ENCODE measurements at places on chromosomes 11 and 22.

GRCh38 chr11:20235164-20235563, 74.9 kb upstream of the DBX1 start:
- DNase-seq, result no peak
- no peaks in the 10 kb centered on the region for H3K27me3 ChIP-seq
- H3K4me1 ChIP-seq, result no peaks in the 10 kb centered on the region
- no peak overlapping the region for H3K4me3 ChIP-seq

GRCh38 chr11:29243616-29244015, 773.2 kb downstream of the KCNA4 start:
- no peak for DNase-seq
- H3K27ac ChIP-seq, result no peak overlapping the region
- no peaks in the 10 kb centered on the region for H3K4me1 ChIP-seq
- no peak overlapping the region for H3K4me3 ChIP-seq

GRCh38 chr11:105181521-105181920, 42.0 kb upstream of the CARD18 start:
- no peak for DNase-seq
- no peaks in the 10 kb centered on the region for H3K36me3 ChIP-seq
- no peak overlapping the region for H3K27ac ChIP-seq
- no peaks in the 10 kb centered on the region for H3K4me1 ChIP-seq
- H3K4me3 ChIP-seq, result no peak overlapping the region

- peaks cover 8% of the 10 kb centered on the region for H3K36me3 ChIP-seq
- DNase-seq, result no peak
- H3K4me1 ChIP-seq, result no peaks in the 10 kb centered on the region
- no peak overlapping the region for H3K27ac ChIP-seq
- H3K4me3 ChIP-seq, result no peak overlapping the region
Measured at GRCh38 chr22:46159212-46159611, 8.9 kb downstream of the PPARA start.

- no peak overlapping the region for H3K4me3 ChIP-seq
- no peaks in the 10 kb centered on the region for H3K27me3 ChIP-seq
- H3K27ac ChIP-seq, result no peak overlapping the region
- peaks cover 22% of the 10 kb centered on the region for H3K4me1 ChIP-seq
Measured at GRCh38 chr22:40624770-40625169, 11.7 kb downstream of the MRTFA start.

GRCh38 chr11:85965202-85965601, 103.7 kb downstream of the PICALM start:
- H3K36me3 ChIP-seq, result peaks cover 62% of the 10 kb centered on the region
- DNase-seq, result no peak
- H3K4me3 ChIP-seq, result no peak overlapping the region
- H3K4me1 ChIP-seq, result peaks cover 35% of the 10 kb centered on the region

- DNase-seq, result no peak
- H3K4me1 ChIP-seq, result no peaks in the 10 kb centered on the region
- H3K27ac ChIP-seq, result no peak overlapping the region
- H3K4me3 ChIP-seq, result no peak overlapping the region
- H3K27me3 ChIP-seq, result no peaks in the 10 kb centered on the region
Measured at GRCh38 chr11:89433278-89433677, 57.9 kb downstream of the NOX4 start.

GRCh38 chr11:117851106-117851505, 25.4 kb downstream of the FXYD6 start:
- H3K36me3 ChIP-seq, result peaks cover 1% of the 10 kb centered on the region
- no peak for DNase-seq
- peaks cover 6% of the 10 kb centered on the region for H3K4me1 ChIP-seq
- H3K4me3 ChIP-seq, result no peak overlapping the region
- H3K27ac ChIP-seq, result no peak overlapping the region
- peaks cover 19% of the 10 kb centered on the region for H3K27me3 ChIP-seq

GRCh38 chr11:1375955-1376258, 13.8 kb upstream of the BRSK2 start:
- H3K36me3 ChIP-seq, result no peaks in the 10 kb centered on the region
- H3K4me3 ChIP-seq, result no peak overlapping the region
- no peak overlapping the region for H3K27ac ChIP-seq
- H3K4me1 ChIP-seq, result no peaks in the 10 kb centered on the region

GRCh38 chr11:126392633-126393013, 37.1 kb downstream of the ST3GAL4 start:
- no peak for DNase-seq
- H3K27me3 ChIP-seq, result peaks cover 2% of the 10 kb centered on the region
- H3K36me3 ChIP-seq, result no peaks in the 10 kb centered on the region
- no peak overlapping the region for H3K4me3 ChIP-seq

DNA sequence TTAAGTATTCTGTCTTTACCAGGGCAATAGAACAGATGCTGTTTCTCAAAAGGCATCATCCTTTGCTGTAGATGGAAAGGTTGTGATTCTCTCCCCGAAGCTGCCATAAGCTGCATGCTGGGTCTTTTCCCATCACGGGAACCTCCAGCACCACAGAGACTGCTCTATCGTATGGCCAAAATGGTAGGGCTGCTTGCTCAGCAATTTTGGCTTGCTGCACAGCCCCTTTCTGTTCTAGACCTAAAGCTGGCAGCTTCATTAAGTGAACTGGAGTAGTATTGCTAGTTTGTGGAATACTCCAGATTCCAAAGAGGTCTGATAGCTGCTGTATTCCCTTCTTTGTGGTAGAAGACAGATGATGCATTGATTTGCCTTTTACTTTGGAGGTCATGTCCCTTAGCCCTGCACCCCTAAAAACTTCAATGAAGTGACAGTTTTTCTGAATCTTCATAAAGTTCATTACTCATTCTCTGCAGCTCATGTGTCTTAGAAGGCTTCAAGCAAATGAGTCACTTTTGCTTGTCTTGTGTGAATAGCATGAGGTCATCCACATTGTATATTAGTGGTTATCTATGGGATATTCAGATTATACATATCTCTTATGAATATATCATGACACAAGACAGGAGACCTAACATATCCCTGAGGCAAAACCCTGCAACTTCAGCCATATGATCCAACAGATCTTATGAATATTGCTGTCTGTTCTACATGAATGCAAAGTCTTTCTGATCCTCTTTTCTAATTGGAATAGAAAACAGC, 245.3 kb downstream of the FAM76B start:
- H3K27me3 ChIP-seq, result no peaks in the 10 kb centered on the region
- H3K27ac ChIP-seq, result no peak overlapping the region
- H3K4me1 ChIP-seq, result peaks cover 19% of the 10 kb centered on the region

DNA sequence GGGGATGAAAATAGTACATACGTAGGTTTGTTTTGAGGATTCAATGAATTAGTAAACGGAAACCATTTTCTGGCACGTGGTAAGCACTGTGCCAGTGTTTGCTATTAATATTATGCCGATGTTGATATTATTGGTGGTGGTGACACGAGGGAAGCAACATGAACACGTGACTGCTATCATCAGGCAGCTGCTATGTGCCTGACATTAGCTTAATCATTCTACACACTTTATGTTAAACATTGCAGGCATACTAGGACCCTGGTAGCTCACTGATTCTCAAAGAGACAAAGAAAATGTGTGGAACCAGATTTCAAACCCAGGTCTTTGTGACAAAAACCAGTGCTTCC, 656 bp downstream of the SRRD start:
- peak overlapping the region; percentile 95 for H3K4me3 ChIP-seq
- H3K36me3 ChIP-seq, result peaks cover 22% of the 10 kb centered on the region
- no peak for DNase-seq
- peak overlapping the region; percentile 93 for H3K27ac ChIP-seq
- H3K4me1 ChIP-seq, result peaks cover 63% of the 10 kb centered on the region

GRCh38 chr11:15794361-15795150, 561.8 kb downstream of the SOX6 start:
- no peaks in the 10 kb centered on the region for H3K4me1 ChIP-seq
- H3K4me3 ChIP-seq, result no peak overlapping the region
- no peak for DNase-seq
- H3K27ac ChIP-seq, result peak overlapping the region; percentile 1

DNA sequence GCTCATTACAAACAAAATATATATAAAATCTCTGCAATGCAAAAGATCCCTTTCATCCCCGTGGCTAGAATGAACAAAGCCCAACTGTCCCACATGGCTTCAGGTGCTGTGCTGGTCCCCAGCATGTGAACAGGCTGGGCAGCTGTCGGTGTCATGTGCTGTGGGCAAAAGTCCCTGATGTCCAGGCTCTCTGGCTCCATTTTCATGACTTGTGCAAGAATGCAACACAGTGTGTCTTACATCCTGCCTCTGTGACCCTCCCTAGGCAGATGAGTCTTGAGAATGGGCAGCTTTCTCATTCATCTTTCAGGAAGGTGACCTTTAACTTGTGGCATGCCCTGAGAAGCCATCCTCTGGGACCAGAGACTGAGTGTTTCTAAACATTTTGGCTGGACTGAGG, 14.5 kb downstream of the GUCD1 start:
- no peak overlapping the region for H3K27ac ChIP-seq
- H3K4me3 ChIP-seq, result no peak overlapping the region
- DNase-seq, result no peak
- H3K36me3 ChIP-seq, result peaks cover 14% of the 10 kb centered on the region
- H3K4me1 ChIP-seq, result no peaks in the 10 kb centered on the region
- no peaks in the 10 kb centered on the region for H3K27me3 ChIP-seq

DNA sequence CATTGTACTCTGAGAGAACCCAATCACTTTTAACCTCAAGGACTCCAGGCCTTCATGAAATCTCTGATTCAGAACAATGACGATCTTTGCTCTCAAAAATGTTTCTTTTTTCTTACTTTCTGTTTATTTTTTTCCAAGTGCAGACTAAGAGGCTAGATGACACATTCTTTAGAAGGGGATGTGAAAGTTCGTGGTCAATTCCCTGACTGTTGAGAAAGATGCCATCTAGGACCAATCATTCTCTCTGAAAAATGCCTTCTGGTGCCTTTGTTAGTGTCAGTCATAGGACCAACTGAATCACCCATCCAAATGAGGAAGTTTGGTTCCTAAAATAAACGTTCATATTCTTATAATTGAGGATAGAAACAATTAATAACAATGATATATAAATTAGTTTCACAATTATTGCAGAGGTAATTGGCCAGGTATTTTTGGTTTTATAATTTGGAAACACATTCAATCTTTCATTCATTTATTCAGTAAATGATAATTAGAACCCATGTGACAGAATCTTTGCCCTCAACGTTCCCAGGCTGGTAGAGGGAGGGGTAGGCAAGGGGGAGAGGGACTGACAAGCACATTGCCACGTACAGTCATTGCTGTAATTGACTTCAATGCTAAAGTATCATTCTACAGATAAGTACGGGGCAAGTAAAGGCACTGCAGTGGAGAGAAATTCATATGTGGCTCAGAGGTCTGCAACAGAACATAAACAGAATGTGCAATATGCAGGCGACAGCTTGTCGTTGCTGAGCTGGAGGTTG, 333.4 kb upstream of the MPPED2 start:
- no peak overlapping the region for H3K27ac ChIP-seq
- no peaks in the 10 kb centered on the region for H3K4me1 ChIP-seq
- peaks cover 2% of the 10 kb centered on the region for H3K27me3 ChIP-seq

DNA sequence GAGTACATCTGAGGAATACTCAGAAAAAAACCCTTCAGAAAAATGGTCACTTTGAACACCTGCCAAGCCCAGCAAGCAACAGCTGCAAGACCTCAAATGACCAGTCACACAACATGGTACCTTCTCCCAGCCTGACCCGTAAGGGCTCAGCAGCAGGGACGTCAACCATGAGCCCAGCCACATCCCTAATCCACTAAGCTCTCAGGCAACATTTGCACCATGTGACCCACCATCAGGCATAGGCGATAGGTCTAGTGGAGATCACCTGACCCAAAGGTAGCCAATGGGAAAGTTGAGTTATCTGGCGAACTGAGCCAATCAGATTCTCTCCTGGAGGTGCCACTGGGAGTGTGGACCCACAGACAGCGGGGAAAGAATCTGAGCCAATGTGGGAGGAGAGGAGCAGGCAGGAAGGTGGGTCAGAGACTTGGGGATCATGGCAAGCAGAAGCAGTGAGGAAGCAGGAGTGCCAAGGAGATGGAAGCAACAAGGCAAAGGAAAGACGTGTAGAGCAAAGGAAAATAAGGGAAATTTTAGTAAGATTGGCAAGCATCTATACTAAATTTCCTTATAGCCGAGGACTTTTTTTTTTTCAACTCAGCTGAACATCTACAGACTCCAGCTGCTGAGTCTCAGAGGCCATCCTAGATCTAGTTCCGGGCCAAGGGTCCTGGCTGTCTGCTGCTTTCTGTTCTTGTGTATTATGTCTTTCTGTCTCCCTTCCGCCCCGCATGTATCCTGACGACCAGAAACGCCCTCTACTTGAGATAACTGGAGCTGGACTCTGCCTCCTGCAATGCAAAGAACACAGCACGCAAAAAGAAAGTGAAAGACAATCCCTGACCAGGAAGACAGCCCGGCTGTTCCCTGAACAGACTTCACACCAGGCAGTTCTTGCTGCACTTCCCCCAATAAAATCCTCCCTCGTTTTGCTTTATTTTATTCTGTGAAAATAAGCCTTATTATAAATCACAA, 11.0 kb upstream of the PLAAT2 start:
- H3K27me3 ChIP-seq, result peaks cover 7% of the 10 kb centered on the region
- peak; percentile 45 for DNase-seq
- peaks cover 20% of the 10 kb centered on the region for H3K4me1 ChIP-seq
- peak overlapping the region; percentile 71 for H3K4me3 ChIP-seq
- peak overlapping the region; percentile 88 for H3K27ac ChIP-seq

GRCh38 chr11:109794501-109794900, 298.7 kb upstream of the ZC3H12C start:
- DNase-seq, result no peak
- no peak overlapping the region for H3K4me3 ChIP-seq

DNA sequence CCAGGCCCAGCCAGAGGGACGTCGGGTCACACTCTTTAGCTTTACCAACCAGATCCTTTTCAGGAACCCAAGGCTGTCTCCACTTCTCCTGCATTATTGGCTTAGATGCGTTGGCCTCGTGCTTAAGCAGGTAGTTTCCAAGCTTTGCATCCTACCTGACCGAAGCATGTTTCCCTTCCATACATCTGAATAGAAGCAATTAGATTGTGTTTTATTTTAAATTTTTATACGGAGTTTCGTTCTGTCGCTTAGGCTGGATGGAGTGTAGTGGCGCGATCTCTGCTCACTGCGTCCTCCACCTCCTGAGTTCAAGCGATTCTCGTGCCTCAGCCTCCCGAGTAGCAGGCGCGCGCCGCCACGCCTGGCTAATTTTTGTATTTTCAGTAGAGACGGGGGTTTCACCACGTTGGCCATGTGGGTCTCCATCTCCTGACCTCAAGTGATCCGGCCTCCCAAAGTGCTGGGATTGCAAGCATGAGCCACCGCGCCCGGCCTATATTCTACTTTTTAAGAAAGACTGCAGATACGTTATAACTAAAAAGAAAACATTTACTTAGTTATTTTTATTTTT, 677 bp downstream of the DYNC2H1 start:
- peak overlapping the region; percentile 92 for H3K4me3 ChIP-seq
- no peak for DNase-seq
- no peaks in the 10 kb centered on the region for H3K36me3 ChIP-seq
- peak overlapping the region; percentile 90 for H3K27ac ChIP-seq
- peaks cover 34% of the 10 kb centered on the region for H3K27me3 ChIP-seq
- H3K4me1 ChIP-seq, result peaks cover 8% of the 10 kb centered on the region

- no peak overlapping the region for H3K27ac ChIP-seq
- H3K27me3 ChIP-seq, result peaks cover 22% of the 10 kb centered on the region
- H3K36me3 ChIP-seq, result peaks cover 23% of the 10 kb centered on the region
- DNase-seq, result no peak
Measured at GRCh38 chr11:60924906-60925853, 920 bp downstream of the TMEM132A start.

GRCh38 chr22:30416403-30416802, 9.2 kb upstream of the MTFP1 start:
- DNase-seq, result no peak
- H3K27ac ChIP-seq, result no peak overlapping the region
- no peaks in the 10 kb centered on the region for H3K27me3 ChIP-seq
- peaks cover 63% of the 10 kb centered on the region for H3K4me1 ChIP-seq
- H3K4me3 ChIP-seq, result no peak overlapping the region
- H3K36me3 ChIP-seq, result peaks cover 64% of the 10 kb centered on the region

All from activated T-helper 1 cell treated with anti-CD3 and anti-CD28 coated beads, Interleukin-12 subunit alpha, Interleukin-12 subunit beta, Interleukin-2, Interleukin-4 antibody, amounts not matched to agents 30 ng/mL and 10 ng/mL and 1 ng/mL, durations not matched to agents 14 hours and 24 hours and 36 hours (primary cell).